ENCODE measurements at places on chromosomes 2 and 18.

GRCh38 chr2:3503483-3503882 lies 15.8 kb downstream of the ADI1 start:
- no peak for DNase-seq

DNA sequence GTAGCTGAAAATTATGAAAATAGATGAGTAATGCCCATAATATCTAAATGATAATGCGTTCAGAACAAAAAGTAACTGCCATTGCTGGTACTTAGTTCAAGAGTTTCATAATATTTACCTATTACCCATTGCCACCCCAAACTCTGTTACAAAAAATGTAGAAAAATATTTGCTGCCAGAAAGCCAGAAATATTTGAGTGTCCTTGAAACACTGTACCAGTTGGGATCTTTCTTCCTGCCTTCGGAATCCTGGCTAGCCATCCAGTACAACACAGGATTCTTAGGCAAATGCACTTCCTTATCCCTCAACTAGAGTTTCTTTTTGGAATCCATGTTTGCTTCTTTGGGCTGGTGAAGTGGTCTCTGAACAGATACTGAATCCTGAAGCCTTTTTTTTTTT lies 207.1 kb downstream of the MCFD2 start:
- DNase-seq, result no peak

GRCh38 chr2:141341444-141341843 lies 789.4 kb downstream of the LRP1B start:
- DNase-seq, result no peak

- no peak for DNase-seq
These were observed 584.0 kb downstream of the SATB2 start for GRCh38 chr2:198873503-198874471.

- no peak for DNase-seq
These were observed 6.6 kb upstream of the DNAH7 start for GRCh38 chr2:196075196-196075595.

GRCh38 chr2:20093263-20094141 lies 42.1 kb upstream of the LAPTM4A start:
- DNase-seq, result no peak

DNA sequence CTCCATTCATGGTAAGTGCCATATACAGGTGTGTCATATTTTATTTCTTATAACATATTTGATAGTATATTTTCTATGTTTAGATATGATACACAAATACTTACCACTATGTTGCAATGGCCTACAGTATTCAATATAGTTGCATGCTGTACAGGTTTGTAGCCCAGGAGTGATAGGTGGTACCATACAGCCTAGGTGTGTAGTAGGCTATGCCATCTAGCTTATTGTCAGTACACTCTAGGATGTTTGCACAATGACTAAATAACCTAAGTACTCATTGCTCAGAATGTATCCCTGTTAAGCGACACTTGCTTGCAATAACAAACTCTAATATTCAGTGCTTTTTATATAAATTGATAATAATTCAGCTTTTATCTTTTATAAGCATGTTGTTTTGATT lies 563.1 kb upstream of the LINC00305 start:
- DNase-seq, result no peak

DNA sequence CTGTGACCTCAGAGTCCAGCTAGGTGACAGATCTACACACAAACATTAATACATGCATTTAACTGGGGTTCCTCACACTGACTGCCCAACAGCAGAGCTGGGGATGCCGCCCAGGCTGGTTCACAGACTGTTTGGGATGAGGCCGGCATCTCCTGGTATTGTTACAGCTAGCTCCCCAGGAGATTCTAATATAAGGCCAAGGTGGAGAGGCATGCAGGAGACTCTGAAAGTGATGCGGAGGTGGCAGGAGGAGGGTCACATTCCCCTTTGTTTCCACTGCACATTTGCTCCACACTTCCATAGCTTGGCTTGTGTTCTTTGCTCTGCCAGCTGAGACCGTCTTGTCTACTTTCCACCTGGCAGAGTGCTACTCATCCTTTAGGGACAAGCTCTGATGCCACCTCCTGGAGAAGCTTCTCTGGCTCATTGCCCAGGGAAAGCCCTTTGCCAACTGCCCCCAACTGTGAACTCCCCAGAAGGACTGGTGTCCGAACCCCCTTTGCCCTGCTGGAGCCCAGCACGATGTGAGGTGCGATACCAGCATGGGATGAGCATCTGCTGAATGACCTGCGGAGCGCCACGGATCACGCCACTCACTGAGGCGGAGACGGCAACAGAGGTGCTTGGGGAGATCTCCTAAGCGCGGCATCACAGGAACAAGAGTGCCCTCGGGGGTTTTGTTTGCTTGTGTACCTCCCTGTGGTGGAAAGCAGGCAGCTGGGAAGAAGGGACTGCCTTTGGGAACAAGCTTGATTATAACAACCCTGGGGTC lies 88.8 kb downstream of the UXS1 start:
- no peak for DNase-seq

DNA sequence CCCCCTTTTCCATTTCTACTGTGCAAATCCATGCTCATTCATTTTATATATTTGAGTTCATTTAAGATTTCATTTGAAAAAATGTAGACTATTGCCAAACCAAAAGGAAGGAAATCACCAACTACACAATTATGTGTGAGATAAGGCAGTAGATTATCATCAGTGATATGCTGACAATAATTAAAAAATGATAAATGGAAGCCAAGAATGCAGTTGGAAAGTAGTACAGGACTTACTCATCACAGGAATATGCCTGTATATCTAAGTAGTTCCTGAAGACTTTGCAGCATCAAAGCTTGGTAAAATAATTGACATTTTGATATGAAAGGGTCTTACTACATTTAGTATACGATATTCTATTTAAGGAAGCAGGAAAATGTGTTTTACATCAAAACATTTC lies 166.1 kb upstream of the OTX1 start:
- no peak for DNase-seq
